ENCODE measurements at places on chromosomes 4 and X.

DNA sequence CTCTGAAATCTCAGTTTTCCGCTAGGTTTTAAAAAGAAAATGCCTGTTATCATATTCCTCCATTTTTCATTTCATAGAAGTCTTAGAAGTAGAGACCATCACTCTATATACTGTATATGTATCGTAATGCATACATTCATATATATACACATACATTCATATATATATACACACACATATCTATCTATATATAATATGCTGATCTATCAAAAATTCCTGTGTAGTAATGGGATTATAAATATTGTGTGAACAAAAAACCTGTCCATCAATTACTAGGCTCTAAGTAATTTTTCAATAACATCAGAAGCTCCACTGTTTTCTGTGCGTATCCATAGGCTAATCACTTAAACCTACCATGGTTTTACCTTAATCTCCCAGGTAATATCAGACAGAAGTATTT lies 150.2 kb downstream of the DCHS2 start:
- no peak for DNase-seq

DNA sequence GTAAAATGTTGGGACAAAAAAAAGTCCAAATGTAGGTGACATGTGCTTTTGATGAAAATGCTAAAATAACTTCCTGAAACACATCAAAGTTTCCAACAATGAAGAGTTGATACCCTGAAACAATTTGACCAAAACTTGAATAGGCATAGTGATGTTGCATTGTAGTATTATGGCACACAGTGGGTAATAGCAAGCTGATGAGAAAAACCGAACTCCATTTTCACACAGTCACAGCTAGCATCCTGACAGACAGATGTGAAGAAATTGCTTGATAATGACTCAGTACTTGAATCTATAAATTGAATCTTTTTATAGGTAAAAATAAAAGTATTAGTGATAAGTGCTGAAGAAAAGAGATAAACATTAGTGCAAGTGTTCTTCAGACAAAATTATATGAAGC lies 122.5 kb downstream of the ELOVL6 start:
- no peak for DNase-seq

- no peak for DNase-seq
Observed at GRCh38 chrX:87813566-87813965, 296.0 kb downstream of the KLHL4 start.

- no peak for DNase-seq
Observed at GRCh38 chrX:45584717-45585116, 384.0 kb upstream of the DIPK2B start.

- DNase-seq: no peak
Observed at GRCh38 chrX:55030271-55031205, at the start of gene ALAS2. TSS of gene ALAS2 (minus strand) at chrX:55030977. CDS start at chrX:55026000, 4,977 bp downstream.

DNA sequence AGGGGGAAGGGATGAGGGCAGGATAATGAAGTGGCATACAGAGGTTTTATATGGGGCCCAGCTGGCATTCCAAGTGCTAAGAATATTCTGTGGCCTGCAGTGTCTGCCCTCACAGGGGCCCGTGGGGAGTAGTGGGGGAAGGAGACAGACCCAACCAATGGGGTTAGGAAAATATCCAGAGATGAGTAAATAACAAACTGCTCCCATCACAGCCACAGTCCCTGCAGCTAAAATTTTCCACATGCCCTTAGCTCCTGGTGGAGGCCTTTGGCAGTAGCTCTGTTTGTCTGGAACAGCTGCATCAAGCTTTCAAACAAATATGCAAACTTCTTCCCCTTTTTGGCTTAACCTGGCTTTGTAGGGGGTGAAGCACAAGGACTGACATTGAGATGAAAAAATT lies 3.1 kb downstream of the SRPX2 start:
- no peak for DNase-seq

DNA sequence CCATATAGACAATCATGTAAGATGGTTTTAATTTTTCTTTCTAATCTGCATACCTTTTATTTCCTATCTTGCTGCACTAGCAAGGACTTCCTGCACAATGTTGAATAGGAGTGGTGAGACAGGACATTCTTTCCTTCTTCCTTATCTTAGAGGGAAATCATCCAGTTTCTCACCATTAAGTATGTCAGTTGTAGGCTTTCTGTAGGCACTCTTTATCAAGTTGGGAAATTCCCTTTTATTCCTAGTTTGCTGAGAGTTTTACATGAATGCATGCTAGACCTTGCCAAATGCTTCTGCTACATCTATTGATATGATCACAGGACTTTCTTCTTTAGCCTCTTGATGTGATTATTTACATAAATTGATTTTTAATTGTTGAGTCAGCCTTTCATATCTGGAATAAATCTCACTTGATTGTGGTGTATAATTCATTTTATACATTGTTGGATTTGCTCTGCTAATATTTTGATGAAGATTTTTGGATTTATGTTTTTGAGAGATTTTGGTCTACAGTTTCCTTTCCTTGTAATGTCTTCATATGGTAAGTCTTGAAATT lies 23.8 kb downstream of the RNF175 start:
- DNase-seq: no peak

GRCh38 chrX:150313514-150313913 lies 49.6 kb upstream of the MAMLD1 start:
- no peak for DNase-seq

GRCh38 chrX:55451626-55451989 lies 319 bp upstream of the MAGEH1 start:
- no peak for DNase-seq

- DNase-seq: no peak
Observed at GRCh38 chr4:45155081-45155777, 428.9 kb upstream of the GNPDA2 start.

GRCh38 chrX:84320614-84321013 lies 132.6 kb upstream of the RPS6KA6 start:
- no peak for DNase-seq

DNA sequence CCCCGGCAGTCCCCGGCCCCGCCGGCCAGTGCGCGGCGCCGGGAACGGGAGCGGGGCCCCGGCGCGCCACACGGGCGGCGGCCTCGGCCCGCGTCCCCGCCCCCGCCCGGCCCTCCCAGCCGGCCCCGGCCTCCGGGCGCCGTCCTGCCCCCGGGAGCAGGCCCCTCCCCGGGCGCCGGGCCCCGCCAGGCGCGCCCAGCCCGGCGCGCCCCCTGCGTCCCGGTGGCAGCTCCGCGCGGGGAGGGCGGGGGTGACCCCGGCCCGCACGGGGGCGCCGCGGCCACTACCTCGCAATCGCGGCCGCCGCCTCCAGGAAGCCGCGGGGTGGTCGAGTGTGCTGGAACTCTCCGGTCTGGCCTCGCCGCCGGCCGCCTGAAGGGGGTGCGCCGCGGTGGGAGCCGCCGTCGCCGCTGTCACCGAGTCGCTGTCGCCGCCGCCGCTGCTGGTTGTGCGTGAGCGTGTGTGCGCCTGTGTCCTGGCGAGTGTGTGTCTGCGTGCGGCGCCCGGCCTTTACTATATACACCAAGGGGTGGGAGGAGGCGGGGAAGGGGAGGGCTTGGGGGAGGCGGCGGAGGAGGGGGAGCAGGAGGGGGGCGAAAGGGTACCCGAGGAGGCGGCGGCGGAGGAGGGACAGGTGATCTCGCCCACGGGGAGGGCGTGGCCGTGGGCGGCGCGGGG lies at the start of gene RAI2:
TSS of gene RAI2 (minus strand) at position 488 of the 678 bp plus-strand sequence. CDS start 59,288 bp downstream, outside the sequence.
- no peak for DNase-seq

GRCh38 chrX:123077631-123078030 lies 106.4 kb upstream of the GRIA3 start:
- no peak for DNase-seq

DNA sequence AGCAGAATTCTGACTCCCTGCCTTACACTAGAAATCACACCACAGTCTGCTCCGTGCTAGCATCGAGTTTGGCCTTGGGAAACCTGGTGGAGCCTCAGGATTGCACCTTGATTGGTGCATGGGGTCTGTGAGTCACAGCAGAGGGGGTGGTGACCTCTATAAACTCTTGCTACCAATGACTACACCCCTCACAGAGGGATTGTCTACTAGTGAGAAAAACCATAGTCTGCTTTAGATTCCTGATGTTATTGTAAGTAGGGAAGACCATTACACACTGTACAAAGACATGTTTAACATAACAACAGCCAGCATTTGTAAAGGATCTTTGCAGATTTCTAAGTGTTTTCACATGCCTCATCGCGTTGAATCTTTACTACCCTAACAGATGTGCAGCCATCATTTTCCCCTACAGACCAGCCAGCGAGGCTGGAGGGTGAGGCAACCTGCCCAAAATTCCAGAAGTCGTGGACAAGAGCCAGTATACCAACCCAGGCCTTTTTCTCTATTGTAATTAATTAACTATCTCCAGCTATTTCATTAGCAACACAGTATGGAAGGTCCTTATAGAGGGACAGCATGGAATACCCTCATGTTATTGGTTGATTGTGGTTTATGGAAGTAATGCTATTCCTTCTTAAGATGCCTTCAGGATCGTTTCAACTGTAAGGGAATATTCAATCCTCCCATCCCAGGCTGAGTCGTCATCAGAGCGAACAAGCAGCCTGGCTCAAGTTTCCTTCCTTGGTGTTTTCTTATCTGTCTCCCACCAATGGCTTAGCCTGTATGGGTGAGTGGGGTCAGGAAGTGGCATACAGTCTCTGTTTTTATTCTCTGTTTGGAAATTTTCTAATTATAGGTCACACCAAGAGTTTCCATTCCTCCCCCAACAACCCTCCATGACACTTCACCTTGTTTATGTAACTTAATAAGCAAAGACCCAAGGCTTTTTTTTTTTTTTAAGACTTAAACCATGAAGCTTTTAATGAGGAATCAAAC lies 55.9 kb upstream of the KDR start:
- no peak for DNase-seq

- DNase-seq: no peak
Observed at GRCh38 chr4:83724485-83725335, 188.8 kb downstream of the GPAT3 start.

Measured in stimulated activated CD4-positive, alpha-beta T cell treated with anti-CD3 and anti-CD28 coated beads, Interleukin-4, amount 100 ng/mL, for 4 hours (primary cell).